Psoas muscle (tissue), 8 donors: ENCODE measurements at places on chromosomes 1 and 21. TPM values are rescaled to one million over a fixed set of nuclear protein-coding genes. Genes with fewer than 3 reads are reported as not detected.

- peak overlapping the region; percentile 61 for H3K27ac ChIP-seq
- DNase-seq = no peak
- no peak overlapping the region for H3K4me3 ChIP-seq
- peaks cover 33% of the 10 kb centered on the region for H3K4me1 ChIP-seq
These were observed 181.7 kb downstream of the DHRS3 start for GRCh38 chr1:12436345-12436658.

GRCh38 chr1:247386687-247387086, 29.3 kb upstream of the NLRP3 start:
- no peak overlapping the region for H3K27ac ChIP-seq
- no peaks in the 10 kb centered on the region for H3K27me3 ChIP-seq
- no peak overlapping the region for H3K4me3 ChIP-seq

- no peak overlapping the region for H3K4me3 ChIP-seq
- no peaks in the 10 kb centered on the region for H3K36me3 ChIP-seq
- no peak overlapping the region for H3K27ac ChIP-seq
- peaks cover 6% of the 10 kb centered on the region for H3K4me1 ChIP-seq
- H3K27me3 ChIP-seq = no peaks in the 10 kb centered on the region
These were observed 47.1 kb downstream of the DDAH1 start for GRCh38 chr1:85417876-85418275.

GRCh38 chr1:202122639-202123335, at the start of gene GPR37L1:
Gene GPR37L1, plus strand, starts transcription at chr1:202122917. Its CDS starts 47 bp downstream, at chr1:202122964.
- H3K4me3 ChIP-seq = no peak within 1 kb of the TSS
- peak; percentile 71 for DNase-seq
- H3K27ac ChIP-seq = no peak within 1 kb of the TSS
- no peaks in the 10 kb centered on the region for H3K4me1 ChIP-seq
- H3K36me3 ChIP-seq = no peaks in the 10 kb centered on the region
- no peaks in the 10 kb centered on the region for H3K27me3 ChIP-seq

DNA sequence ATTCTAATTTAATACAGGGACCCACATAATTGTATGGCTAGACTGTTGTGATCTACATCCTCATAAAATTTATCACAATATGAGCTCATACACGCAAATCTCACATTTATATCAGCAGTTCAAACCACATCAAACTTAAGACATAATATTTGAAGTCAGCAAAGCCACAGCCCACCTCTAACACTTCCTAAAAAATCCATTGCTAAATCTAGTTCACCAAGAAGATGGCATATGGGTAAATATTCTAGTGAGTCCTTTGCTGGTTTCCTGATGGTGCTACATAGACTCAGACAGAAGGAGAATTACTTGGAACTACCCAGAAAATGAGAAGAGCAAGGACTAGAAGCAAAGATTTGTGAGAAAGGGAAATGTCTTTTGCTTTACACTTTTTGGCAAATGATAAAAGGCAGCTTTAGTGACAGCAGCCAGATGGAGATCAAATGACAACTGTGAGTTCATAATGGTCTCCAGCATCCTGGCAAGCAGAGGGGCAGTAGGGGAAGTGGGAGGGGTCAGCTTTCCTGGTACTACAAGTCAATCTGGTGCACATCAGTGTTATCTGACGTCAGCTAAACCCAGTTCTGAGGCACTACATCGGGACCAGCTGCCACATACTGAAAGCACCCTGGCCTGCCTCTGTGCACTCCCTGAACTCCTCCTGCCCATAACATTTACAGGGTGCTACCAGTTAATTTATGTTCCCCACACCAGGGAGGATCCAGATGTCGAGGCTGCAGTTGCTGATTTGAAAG, 10.6 kb upstream of the GADD45A start:
- DNase-seq = peak; percentile 50
- no peaks in the 10 kb centered on the region for H3K27me3 ChIP-seq
- peak overlapping the region; percentile 16 for H3K4me3 ChIP-seq
- peaks cover 28% of the 10 kb centered on the region for H3K4me1 ChIP-seq

DNA sequence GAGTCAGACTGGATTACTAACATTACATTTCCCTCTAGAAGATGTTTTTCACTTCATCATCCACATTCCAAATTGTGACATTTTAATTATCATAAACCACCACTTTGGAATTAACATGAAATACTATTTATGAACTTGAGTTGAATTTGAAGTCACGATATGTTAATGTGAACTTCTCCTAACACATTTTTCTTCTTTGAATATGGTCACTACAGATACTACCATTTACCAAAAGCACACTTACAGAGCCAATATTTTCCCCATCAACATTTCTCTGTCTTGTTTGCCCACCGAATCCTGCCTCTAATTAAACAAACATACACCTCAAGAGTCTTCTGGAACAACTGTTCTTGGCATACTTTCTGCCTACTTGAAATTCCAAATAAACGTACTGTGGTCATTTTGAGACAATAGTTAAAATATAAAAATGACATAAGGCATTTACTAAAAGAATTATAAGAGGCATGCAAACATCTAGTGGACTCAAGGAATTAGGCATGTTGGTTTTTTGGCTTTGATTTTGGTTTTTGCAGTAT, 177.4 kb downstream of the AKT3 start:
- H3K4me1 ChIP-seq = no peaks in the 10 kb centered on the region
- no peak for DNase-seq
- no peaks in the 10 kb centered on the region for H3K27me3 ChIP-seq
- no peak overlapping the region for H3K4me3 ChIP-seq

GRCh38 chr1:26786437-26787380, 1.0 kb upstream of the PIGV start:
- peak overlapping the region; percentile 90 for H3K4me3 ChIP-seq
- DNase-seq = peak; percentile 71
- no peaks in the 10 kb centered on the region for H3K36me3 ChIP-seq
- peaks cover 45% of the 10 kb centered on the region for H3K4me1 ChIP-seq
- peak overlapping the region; percentile 98 for H3K27ac ChIP-seq
- no peaks in the 10 kb centered on the region for H3K27me3 ChIP-seq

GRCh38 chr1:1068517-1069055, 5.5 kb downstream of the RNF223 start:
- H3K36me3 ChIP-seq = no peaks in the 10 kb centered on the region
- no peak for DNase-seq
- peak overlapping the region; percentile 60 for H3K4me3 ChIP-seq
- peaks cover 29% of the 10 kb centered on the region for H3K27me3 ChIP-seq
- no peak overlapping the region for H3K27ac ChIP-seq
- peaks cover 3% of the 10 kb centered on the region for H3K4me1 ChIP-seq

GRCh38 chr1:244273845-244274619, 177.7 kb downstream of the ADSS2 start:
- H3K4me3 ChIP-seq = no peak overlapping the region
- H3K36me3 ChIP-seq = no peaks in the 10 kb centered on the region
- H3K4me1 ChIP-seq = no peaks in the 10 kb centered on the region
- H3K27me3 ChIP-seq = no peaks in the 10 kb centered on the region
- H3K27ac ChIP-seq = no peak overlapping the region
- peak; percentile 61 for DNase-seq

GRCh38 chr21:44943005-44943685, 3.3 kb downstream of the SLX9 start:
- H3K36me3 ChIP-seq = no peaks in the 10 kb centered on the region
- no peak overlapping the region for H3K4me3 ChIP-seq
- H3K4me1 ChIP-seq = peaks cover 35% of the 10 kb centered on the region

DNA sequence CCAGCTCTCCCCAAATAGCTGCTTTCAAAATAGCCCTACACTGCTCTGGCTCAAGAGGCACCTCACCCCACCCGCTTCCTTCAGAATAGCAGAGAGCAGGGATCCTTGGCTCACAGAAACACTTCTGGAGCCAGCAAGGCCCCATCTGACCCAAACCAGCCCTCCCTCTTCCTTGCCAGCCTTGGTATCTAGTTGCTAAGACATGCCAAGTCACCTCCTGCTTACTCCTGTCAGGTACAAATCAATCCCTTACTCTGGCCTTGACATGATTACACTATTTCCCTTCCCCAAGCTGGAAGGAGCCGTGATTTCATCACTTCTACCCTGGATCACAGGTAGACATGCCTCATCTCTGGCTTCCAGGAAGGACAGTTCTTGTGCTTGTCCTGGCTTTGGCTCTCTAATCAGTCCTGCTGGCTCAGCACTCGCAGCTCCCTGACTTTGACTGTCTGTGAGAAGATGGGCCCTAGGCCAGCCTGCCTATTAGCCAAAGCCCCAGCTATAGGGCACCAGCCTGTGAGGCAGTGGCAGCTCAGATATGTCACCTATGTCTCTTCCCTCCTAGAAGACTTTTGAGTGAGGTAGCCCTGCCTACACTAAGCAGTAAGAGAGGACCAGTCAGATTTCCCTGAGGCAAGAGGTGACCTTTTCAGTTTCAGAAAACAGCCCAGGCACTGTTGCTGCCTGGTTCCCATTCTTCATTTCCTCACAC, 8.9 kb upstream of the MUTYH start:
- H3K36me3 ChIP-seq = peaks cover 20% of the 10 kb centered on the region
- peak overlapping the region; percentile 80 for H3K27ac ChIP-seq
- peak overlapping the region; percentile 41 for H3K4me3 ChIP-seq

DNA sequence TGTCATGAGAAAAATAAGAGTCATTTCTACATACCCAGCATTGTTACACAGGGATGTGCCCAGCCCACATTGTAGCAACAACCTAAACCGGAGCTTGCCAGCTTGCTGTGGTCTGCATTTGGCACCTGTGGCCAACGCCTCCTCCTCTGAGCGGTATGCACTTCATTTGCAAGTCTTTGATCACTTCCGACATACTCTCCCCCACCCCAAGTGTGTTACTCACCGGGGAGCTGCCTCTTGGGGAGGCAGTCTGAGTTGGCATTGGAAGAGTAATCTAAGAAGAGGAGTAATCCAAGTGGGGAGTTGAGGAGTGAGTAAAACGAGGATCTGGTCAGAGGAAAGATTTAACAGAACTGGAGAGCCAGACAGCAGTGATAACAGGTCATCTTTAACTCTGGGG, 3.8 kb downstream of the BCL9 start:
- DNase-seq = peak; percentile 67
- peaks cover 43% of the 10 kb centered on the region for H3K4me1 ChIP-seq
- H3K27me3 ChIP-seq = no peaks in the 10 kb centered on the region
- H3K4me3 ChIP-seq = peak overlapping the region; percentile 10
- H3K36me3 ChIP-seq = no peaks in the 10 kb centered on the region

- no peaks in the 10 kb centered on the region for H3K27me3 ChIP-seq
- H3K36me3 ChIP-seq = no peaks in the 10 kb centered on the region
- H3K4me1 ChIP-seq = no peaks in the 10 kb centered on the region
These were observed 34.1 kb downstream of the GABPB2 start for GRCh38 chr1:151104630-151105029.

DNA sequence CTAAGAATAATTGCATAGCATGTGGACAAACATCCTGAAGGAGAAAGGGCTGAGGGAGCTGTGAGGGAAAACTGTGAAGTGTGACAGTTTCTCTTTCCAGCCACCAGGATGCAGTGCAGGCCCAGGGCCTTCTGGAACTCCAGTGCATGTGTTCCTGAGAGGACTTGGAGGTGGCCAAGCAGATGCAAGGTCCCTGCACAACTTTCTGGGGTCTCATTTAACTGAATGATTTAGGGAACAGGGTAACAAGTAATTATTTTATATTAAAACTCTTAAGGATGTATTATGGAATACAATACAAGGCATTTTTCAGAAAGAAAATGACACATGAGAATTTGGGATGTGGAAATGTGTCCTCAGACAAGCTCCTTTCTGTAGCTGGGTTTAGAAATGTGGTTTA, 61.2 kb upstream of the MCOLN3 start:
- H3K4me3 ChIP-seq = no peak overlapping the region
- no peak overlapping the region for H3K27ac ChIP-seq
- H3K27me3 ChIP-seq = peaks cover 4% of the 10 kb centered on the region
- peak; percentile 61 for DNase-seq
- no peaks in the 10 kb centered on the region for H3K36me3 ChIP-seq
- no peaks in the 10 kb centered on the region for H3K4me1 ChIP-seq

DNA sequence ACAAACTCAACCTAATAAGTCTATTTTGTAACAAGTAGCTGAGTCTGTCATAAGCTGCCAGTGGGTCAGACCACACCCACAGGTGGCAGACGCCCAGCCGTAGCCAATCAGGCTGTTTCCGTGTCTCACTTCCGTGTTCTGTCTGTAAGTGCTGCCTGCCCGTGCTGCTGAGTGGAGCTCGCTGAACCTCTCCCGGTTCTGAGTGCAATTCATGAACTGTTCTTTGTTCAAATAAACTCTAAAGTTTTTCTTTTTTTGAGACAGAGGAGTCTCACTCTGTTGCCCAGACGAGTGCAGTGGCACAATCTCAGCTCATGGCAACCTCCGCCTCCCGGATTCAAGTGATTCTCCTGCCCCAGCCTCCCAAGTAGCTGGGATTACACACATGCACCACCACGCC, 25.1 kb downstream of the POFUT2 start:
- peaks cover 56% of the 10 kb centered on the region for H3K36me3 ChIP-seq
- H3K27ac ChIP-seq = no peak overlapping the region
- no peak overlapping the region for H3K4me3 ChIP-seq
- H3K27me3 ChIP-seq = no peaks in the 10 kb centered on the region

BTBD8 gene
- 4.3 TPM for total RNA-seq

FAM167B gene
- 3.9 TPM for total RNA-seq

TINAGL1 gene
- 28.5 TPM for total RNA-seq

PLPPR4 gene
- 0.17 TPM for total RNA-seq

ERG gene
- total RNA-seq = 14.5 TPM

RGS8 gene
- total RNA-seq = not detected

FOXE3 gene
- 0.10 TPM for total RNA-seq
